ENCODE measurements at places on chromosomes 2 and 18. TPM values are rescaled to one million over a fixed set of nuclear protein-coding genes. Genes with fewer than 3 reads are reported as not detected.
A peak's percentile ranks its signal among the peaks of the same experiment; 100 is the strongest.

GRCh38 chr2:140842110-140842509, 1288.7 kb downstream of the LRP1B start:
- DNase-seq, result peak; percentile 5

GRCh38 chr2:122669627-122670026, 914.2 kb downstream of the TSN start:
- DNase-seq, result no peak

- no peak for DNase-seq
Measured at GRCh38 chr2:160168878-160169277, 31.2 kb downstream of the ITGB6 start.

DNA sequence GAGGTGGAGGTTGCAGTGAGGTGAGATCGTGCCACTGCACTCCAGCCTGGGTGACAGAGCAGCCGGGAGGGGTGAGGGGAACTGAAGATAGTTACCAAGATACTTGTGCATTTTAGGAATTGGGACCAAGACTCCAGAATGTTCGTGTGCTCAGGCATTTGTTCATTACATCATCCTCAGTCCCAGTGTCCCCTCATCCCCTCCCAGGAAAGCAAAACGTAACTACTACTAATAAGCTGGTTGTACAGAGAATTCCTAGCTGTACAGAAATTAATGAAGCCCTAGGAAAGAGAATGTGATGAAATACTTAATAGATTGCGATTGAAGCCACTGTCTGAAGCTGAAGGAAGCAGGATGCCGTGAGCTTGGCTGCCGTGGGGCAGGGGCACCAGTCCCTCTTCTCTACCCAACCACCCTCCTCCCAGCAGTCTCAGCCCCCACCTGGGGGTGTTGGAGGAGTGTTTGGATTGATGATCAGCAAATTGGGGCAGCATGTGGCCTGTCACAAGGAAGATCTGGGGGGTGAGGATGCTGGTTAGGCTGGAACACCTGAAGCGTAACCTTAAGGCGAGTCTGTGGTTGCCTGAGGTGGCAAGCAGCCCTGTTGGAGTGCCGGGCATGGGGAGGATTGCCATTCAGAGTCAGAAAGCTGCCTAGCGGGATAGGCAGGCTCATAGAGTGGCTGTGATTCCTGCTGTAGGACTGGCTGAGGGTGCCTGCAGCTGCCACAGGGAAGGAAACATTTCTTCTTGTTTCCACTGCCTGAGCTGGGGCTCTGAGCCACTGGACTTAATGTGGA, 140.9 kb downstream of the SH3RF3 start:
- DNase-seq, result no peak

DNA sequence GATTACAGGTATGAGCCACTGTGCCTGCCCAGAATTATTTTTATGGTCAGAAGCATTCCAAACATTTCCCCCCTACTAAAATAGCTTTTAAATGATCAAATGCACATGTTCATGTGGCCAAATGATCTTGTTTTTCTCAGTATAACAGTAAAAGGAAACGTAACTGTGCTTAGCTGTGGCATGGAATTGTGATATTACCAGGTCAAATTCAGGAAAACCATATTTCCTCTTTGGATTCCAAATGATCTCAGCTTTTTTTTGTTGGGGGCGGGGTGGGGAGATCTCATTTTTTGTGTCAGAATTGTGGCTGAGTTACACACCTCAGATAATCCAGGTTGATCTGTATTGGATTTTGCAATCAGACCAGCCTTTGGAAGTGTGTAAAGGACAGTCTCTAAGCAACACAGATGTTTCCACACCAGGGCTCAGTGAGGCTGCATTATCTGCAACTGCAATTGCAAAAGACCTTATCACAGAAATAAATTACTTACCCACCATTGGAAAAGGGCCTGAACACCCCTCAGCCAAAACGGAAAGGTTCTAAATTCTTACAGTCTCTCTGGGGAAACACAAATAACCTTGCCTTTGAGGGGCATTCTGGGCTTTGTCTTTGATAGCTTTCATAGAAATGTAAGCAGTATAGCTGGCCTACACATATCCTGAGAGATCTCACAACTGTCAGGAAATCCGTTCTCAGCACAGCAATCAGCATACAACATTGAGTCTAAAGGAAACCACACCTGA, 8.4 kb downstream of the CASP10 start:
- DNase-seq, result no peak

- DNase-seq, result peak; percentile 23
Measured at GRCh38 chr2:103789381-103790095, 1027.7 kb downstream of the TMEM182 start.

DNA sequence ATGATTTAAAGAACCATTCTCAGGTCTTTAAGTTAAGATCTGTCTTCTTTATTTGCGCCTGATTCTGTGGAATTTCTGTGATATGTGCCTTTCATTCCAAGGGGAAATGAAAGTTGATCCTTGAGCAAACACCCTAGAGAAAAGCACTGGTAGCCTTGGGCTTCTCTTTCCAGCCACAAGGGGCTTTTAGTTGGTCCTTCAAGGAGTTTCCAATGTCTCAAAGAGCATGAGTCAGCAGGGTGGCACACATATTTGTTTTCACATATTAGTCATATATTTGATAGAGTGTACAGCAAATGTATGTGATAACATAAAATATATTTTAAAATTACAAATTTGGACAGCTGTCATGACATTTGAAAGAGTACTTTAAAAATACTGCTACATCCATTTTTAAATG, 339.5 kb downstream of the TXNL1 start:
- no peak for DNase-seq

- DNase-seq, result no peak
Measured at GRCh38 chr2:125240870-125241269, 1215.8 kb downstream of the CNTNAP5 start.

DNA sequence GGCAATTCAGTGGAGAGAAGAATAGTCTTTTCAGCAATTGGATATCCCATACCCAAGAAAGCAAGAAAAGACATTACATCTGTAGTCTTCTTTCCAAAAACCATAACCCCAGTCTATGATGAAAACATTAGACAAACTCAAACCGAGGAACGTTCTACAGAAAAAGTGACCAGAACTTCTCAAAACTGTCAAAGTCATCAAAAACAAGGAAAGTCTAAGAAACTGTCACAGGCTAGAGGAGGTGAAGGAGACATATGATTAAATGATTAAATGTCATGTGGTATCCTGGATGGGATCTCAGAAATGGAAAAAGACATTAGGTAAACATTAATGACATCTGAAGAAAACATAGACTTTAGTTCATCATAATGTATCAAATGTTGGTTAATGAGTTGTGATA, 4.9 kb upstream of the USP40 start:
- DNase-seq, result no peak

- DNase-seq, result no peak
Measured at GRCh38 chr2:119525614-119526013, 1.3 kb upstream of the SCTR start.

GRCh38 chr2:100844514-100844913, 24.6 kb downstream of the NPAS2 start:
- no peak for DNase-seq

DNA sequence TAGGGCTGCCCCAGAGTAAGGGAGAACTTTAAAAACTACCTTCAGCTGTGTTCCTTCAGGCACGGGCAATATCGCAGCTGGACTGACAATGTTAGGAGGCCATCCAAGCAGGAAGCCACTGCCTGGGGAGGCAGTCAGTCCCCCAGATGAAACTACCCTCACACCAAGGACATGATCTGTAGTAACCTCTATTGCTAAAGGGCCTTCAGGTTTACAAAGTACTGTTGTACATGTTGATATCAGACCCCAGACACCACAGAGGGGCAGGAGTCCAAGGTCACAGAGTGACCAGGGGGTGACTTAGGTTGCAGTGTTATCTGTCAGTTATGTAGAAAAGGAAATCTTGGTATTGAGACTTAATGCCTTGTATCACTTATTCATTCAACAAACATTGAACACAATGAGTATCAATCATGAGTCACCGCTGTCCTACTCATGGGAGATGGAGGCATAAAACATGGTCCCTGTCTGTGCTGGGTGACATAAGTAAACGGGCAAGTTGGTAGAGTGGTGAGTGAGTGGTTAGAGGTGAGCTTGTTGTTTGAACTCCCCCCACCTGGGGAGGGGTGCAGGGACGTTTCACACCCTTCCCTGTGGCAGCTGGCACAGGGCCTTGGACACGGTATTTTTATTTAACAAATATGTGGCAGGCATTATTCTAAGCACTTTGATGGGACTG, 7.1 kb downstream of the CABLES1 start:
- DNase-seq, result no peak

DNA sequence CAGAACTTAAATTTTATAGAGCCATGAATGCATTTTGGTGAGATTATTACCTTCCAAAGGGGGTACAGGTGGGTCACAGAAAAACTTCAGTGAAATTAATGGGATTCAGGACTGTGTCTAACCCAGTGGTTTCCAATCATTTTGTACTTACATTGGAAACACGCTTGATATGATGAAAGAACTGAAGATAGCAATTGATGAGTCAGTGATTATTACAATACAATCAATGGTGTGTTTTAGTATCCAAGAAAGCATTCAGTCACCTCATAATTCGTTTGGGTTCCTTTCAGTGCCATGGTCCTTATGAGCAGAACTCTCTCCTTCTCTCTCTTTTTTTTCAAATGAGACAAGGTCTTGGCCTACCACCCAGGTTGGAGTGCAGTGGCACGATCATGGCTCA, 66.5 kb upstream of the IGFBP5 start:
- DNase-seq, result no peak

GRCh38 chr2:231769170-231770136, 11.6 kb downstream of the PDE6D start:
- no peak for DNase-seq

DNA sequence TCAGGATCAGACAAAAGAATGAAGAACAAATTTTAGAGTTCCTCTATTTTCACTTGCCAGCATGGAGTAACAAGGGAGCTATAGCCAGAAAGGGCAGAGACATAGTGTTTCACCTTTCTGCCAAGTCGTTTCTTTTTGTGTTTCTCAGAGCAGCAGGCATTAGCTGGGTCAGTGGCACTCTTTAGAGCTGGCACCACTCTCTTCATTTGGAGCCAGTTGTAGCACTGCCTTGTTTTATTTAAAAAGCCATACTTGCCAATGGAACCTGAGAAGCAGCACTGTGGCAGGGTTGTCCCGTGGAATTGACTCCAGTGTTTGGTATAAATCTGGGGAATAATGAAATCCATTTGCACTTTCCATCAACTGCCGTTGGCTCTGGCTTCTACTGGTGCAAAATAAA, 64.0 kb downstream of the LRRTM4 start:
- no peak for DNase-seq

Gene OTX1
- not detected for polyA plus RNA-seq

Gene PJVK
- polyA plus RNA-seq, result not detected

Gene TMBIM1
- 105 TPM for polyA plus RNA-seq
